ENCODE measurements at places on chromosomes 1 and 21.

GRCh38 chr1:169160845-169161495, 54.5 kb downstream of the ATP1B1 start:
- DNase-seq = no peak

DNA sequence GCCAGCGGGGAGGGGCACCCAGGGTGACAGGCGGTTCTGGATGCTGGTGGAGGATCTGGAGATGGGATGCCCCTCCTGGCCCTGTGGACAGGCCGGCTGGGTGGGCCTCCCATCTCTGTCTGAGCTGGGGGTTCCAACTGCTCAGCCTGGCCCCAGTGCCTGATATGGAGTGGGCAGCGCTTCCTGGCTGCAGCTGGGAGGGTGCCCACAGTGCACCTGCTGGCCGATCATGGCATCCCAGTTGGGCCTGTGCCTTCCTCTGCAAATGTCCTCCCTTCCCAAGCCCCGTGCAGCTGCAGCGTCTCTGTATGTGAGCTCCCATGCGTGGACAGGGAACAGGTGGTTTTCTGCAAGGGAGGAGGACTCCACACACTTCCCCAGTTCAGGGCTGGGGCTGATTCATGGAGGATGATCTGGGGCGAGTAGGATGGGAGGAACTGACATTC, 2.1 kb downstream of the PFKL start:
- no peak for DNase-seq

DNA sequence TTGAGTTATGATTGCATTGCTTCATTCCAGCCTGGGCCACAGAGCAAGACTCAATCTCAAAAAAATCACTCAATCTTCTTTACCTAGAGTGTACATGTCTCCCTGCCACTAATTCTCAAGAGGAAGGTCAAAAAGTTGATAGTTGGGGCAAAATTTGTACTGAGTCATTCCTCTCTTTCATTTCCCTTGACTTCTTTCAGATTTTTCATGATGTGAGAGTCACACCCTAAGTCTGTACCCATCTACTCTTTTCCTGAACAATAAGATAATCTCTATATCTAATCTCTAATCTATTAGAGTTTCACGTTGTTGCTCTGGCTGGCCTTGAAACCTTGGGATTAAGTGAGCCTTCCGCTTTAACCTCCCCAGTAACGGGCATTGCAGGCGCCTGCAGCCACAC, 1.1 kb upstream of the BRDT start:
- no peak for DNase-seq

- DNase-seq = no peak
Measured at GRCh38 chr1:18513995-18514394, 33.3 kb downstream of the KLHDC7A start.

- no peak for DNase-seq
Measured at GRCh38 chr1:204285436-204286305, 71.9 kb upstream of the GOLT1A start.

GRCh38 chr1:184951788-184952187, 22.5 kb downstream of the NIBAN1 start:
- no peak for DNase-seq

DNA sequence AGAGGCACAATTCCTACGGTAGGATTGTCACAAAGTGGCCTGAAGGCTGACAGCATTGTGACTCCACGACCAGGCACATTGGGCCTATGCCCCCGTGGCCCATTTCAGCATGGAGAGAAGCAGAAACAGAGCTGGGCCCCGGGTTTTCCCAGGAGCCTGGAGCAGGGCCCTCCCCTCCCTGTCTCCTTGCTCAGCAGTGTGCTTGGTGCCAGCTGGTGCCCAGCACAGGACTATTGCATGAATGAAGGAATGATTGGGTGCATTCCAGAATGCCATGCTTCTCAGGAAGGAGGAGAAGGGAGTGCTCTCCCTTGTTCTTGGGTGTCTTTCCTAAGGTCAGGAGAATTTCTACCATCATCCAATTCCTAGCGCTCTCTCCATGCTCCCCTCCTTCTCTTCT, 33.7 kb downstream of the IER5 start:
- DNase-seq = no peak

DNA sequence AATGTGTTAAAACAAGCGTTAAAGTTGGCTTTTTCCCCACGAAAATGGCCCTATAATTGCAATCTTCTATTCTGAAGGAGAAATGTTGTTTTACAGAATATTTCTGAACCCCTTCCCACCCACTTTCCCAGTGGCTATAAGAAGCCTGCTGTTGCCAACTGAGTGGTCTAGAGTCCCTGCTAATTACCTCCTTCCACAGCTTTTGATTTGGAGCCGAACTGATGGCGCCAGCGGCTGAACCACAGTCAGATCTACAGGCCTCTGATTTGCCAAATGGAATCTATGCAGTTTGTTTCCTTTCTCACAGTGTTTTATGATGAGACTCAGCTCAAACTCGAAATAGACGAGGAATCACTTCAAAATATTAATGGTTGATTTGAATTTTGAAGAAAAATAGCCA, 76.0 kb upstream of the C1orf105 start:
- DNase-seq = no peak

DNA sequence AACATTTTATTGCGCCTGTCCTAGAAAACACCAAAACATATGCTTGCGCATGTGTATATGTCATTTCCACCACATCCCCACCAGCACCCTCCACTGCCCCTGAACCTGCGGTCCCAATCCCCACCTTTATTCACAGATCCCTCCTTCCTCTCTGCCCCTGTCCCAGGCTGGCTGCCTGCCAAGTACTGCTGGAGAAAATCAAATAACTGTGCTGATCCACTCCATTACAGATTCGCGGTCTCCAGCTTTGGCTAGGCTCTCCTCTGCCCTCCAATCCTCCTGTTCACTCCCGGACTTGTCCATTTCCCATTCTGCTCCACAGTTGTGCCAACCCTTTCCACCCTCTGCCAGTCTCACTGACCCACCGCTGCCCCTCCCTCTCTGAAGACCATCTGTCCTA, 59.3 kb upstream of the GJB5 start:
- DNase-seq = no peak

DNA sequence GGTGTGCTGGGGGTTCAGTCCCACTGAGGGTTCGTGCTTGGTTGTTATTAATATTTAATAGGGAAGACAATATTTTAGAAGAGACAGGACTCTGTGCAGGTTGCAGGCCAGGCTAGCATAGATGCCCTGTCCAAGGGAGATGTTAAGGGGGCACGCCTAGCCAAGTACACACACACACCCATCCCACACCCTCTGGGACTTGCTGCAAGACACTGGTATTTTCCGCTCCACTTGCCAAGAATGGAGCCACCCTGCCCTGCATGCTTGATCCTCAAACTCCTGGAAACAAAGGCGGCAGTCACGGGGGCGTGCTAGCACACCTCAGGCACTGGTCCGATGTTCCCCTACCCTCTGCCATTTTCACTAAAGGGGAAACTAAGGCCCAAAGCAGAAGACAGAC, 99.1 kb downstream of the MRPL37 start:
- no peak for DNase-seq

- DNase-seq = no peak
Measured at GRCh38 chr1:85607921-85608265, 27.3 kb downstream of the CCN1 start.
